ENCODE measurements at places on chromosomes 16 and 17. TPM values are rescaled to one million over a fixed set of nuclear protein-coding genes. Genes with fewer than 3 reads are reported as not detected.

NSF gene
- total RNA-seq = 41.5 TPM

SLC47A1 gene
- total RNA-seq = not detected

KRT36 gene
- not detected for total RNA-seq

METRNL gene
- 211 TPM for total RNA-seq

CLEC10A gene
- total RNA-seq = not detected

TOX3 gene
- not detected for total RNA-seq

RRN3 gene
- 20.7 TPM for total RNA-seq

SLFN12 gene
- 16.7 TPM for total RNA-seq

ANKRD40CL gene
- total RNA-seq = not detected

DHRS7C gene
- total RNA-seq = not detected

GAS2L2 gene
- not detected for total RNA-seq

JPH3 gene
- under 0.01 TPM for total RNA-seq

CA5A gene
- total RNA-seq = not detected

SEZ6 gene
- not detected for total RNA-seq

CLDN7 gene
- 4.2 TPM for total RNA-seq

CDRT15L2 gene
- not detected for total RNA-seq

PRCD gene
- total RNA-seq = 11.2 TPM

ZFHX3 gene
- 4.7 TPM for total RNA-seq

PLD6 gene
- 1.9 TPM for total RNA-seq

SOX8 gene
- total RNA-seq = 0.16 TPM

TP53TG3 gene
- not detected for total RNA-seq

CIBAR2 gene
- total RNA-seq = not detected

RPS15A gene
- total RNA-seq = 2,966 TPM

FBXW10B gene
- total RNA-seq = 0.09 TPM

OSGIN1 gene
- 2.7 TPM for total RNA-seq

HES7 gene
- total RNA-seq = not detected

RARA gene
- 3.9 TPM for total RNA-seq

KCNAB3 gene
- 0.26 TPM for total RNA-seq

VTN gene
- 0.09 TPM for total RNA-seq

IGF2BP1 gene
- 2.5 TPM for total RNA-seq

CCDC154 gene
- total RNA-seq = 0.32 TPM

PRAC2 gene
- not detected for total RNA-seq

KCNJ2 gene
- 52.5 TPM for total RNA-seq

OVCA2 gene
- 17.1 TPM for total RNA-seq

CD300E gene
- not detected for total RNA-seq

TCAP gene
- 0.34 TPM for total RNA-seq

HSDL1 gene
- 21.4 TPM for total RNA-seq

BAIAP3 gene
- 0.32 TPM for total RNA-seq

LGALS9B gene
- total RNA-seq = not detected

MSI2 gene
- 15.8 TPM for total RNA-seq

TBC1D3 gene
- not detected for total RNA-seq

PRAC1 gene
- total RNA-seq = not detected

DLX4 gene
- not detected for total RNA-seq

CACNG5 gene
- total RNA-seq = not detected

SBK1 gene
- total RNA-seq = not detected

RASL10B gene
- total RNA-seq = 1.1 TPM

HOXB1 gene
- total RNA-seq = not detected

ABCA10 gene
- total RNA-seq = 5.2 TPM

GAA gene
- total RNA-seq = 18.6 TPM

WFDC1 gene
- 0.17 TPM for total RNA-seq

NME4 gene
- 47.2 TPM for total RNA-seq

RGS11 gene
- 1.4 TPM for total RNA-seq

CCDC40 gene
- total RNA-seq = 3.5 TPM

C16orf46 gene
- 0.34 TPM for total RNA-seq
